ENCODE measurements at places on chromosomes 6 and 20.

DNA sequence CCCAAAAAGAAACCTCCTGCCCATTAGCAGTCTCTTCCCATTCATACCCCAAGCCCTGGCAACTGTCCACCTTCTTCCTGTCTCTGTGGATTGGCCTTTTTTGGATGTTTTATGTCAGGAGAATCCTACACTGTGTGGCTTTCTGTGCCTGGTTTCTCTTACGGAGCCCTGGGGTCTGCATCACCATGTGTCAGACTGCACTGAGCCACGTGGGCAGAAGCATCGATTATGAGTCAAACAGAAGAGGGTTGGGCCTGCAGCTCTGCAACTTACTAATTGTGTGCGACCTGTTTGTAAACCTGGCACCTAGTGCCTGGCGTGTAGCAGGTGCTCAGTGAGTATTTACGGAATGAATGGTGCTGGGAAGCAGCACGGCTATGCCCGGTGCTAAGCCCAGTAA, 62.6 kb downstream of the IGF2R start:
- peak overlapping the region; percentile 9 for H3K27ac ChIP-seq
- no peaks in the 10 kb centered on the region for H3K27me3 ChIP-seq
- DNase-seq: no peak
- no peaks in the 10 kb centered on the region for H3K4me1 ChIP-seq
- H3K4me3 ChIP-seq: no peak overlapping the region

GRCh38 chr6:168451805-168452517, 11.0 kb downstream of the SMOC2 start:
- no peaks in the 10 kb centered on the region for H3K36me3 ChIP-seq
- no peaks in the 10 kb centered on the region for H3K27me3 ChIP-seq
- no peak overlapping the region for H3K4me3 ChIP-seq
- DNase-seq: peak; percentile 44
- peaks cover 41% of the 10 kb centered on the region for H3K4me1 ChIP-seq
- H3K27ac ChIP-seq: no peak overlapping the region

DNA sequence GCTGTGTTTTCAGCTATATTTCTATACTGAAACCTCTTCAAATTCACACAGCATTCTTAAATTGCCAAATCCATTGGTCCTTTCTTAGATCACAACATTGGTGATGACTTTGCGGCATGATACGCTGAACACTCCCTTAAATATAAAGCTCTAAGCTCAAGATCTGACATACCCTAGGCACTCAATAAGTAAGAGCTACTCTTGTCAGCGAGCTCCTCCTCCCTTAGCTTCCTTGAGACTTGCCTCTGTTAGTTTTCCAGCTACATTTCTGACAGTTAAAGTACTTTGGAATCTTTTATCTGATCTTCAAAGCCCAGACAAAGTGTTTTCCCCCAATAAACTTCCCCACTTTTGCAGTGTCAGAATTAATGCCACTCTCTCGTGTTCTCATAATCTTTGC, 117.0 kb downstream of the HIVEP2 start:
- no peaks in the 10 kb centered on the region for H3K27me3 ChIP-seq
- no peak overlapping the region for H3K27ac ChIP-seq
- H3K36me3 ChIP-seq: no peaks in the 10 kb centered on the region
- H3K4me1 ChIP-seq: peaks cover 10% of the 10 kb centered on the region
- H3K4me3 ChIP-seq: no peak overlapping the region
- DNase-seq: no peak

DNA sequence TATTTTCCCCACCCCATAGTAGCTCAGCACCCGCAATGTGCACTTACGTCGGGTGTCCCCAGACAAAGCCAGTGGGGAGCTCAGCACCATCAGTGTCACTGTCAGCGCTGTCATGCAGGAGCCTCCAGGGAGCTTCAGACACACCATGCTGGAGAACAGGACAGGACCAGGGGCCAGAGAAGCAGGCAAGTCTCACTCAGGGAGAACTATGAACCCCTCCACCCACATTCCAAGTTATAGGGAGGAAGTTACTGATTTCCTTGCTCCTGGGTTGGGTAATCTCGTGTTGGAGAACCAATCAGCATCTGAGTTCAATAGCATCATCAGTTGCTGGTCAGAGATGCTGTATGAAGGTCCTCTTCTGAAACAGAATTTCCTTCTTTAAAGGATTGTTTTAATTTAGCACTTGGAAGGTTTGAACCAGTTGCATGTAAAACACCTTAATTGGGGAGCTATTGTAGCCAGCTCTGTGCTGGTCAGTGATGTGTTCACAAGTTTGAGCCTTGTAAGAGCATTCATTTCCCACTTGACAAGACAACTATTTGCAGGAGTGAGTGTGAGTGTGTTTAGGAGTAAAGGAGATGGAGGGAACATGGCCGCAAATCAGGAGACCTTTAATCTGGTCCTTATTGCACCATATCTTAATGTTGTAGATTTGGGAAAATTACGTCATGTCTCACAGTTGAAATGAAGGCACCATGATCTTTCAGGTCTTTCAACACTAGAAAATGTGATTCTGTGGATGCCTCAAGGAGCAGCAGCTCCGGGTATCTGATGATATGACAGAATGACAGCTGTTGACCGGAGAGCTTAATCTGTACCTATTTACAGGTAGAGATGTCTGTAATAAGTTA, at the start of gene HLA-DRB1:
Gene HLA-DRB1 (minus strand): TSS at position 253 of the 854 bp plus-strand sequence. CDS start 106 bp downstream, at position 147.
- H3K4me1 ChIP-seq: no peaks in the 10 kb centered on the region
- H3K27me3 ChIP-seq: peaks cover 18% of the 10 kb centered on the region
- no peak for DNase-seq

GRCh38 chr20:24981790-24982189, 10.8 kb downstream of the APMAP start:
- DNase-seq: no peak
- H3K27me3 ChIP-seq: no peaks in the 10 kb centered on the region
- H3K4me1 ChIP-seq: no peaks in the 10 kb centered on the region
- H3K27ac ChIP-seq: no peak overlapping the region

DNA sequence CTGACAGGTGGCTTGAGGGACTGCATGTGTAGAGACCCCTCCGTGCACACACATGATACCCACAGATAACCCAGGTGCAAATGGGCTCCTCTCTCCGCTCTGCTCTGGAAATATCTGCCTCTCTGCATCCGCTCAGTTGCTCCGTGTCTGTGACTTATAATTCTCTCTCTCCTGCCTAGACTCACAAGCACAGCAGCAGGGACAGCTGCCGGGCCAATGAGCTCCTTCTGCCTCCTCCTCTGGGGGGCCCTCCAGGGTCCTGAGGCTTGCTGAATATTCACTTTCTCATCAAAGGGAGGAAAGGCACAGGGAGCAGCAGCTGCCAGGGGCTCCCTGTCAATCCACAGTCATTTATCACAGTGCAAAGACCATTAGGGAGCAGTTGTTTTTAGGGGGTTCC, 24.1 kb downstream of the LRFN2 start:
- no peak overlapping the region for H3K27ac ChIP-seq
- H3K4me1 ChIP-seq: peaks cover 24% of the 10 kb centered on the region
- no peaks in the 10 kb centered on the region for H3K27me3 ChIP-seq
- H3K36me3 ChIP-seq: no peaks in the 10 kb centered on the region
- peak; percentile 27 for DNase-seq

GRCh38 chr6:18388271-18388670, 1.1 kb downstream of the RNF144B start:
- H3K4me1 ChIP-seq: peaks cover 57% of the 10 kb centered on the region
- no peaks in the 10 kb centered on the region for H3K27me3 ChIP-seq
- H3K27ac ChIP-seq: 0 out of 2 replicates have a peak overlapping the region, but pooled peaks have one; percentile 49
- peak overlapping the region; percentile 87 for H3K4me3 ChIP-seq
